ENCODE measurements at places on chromosomes 7 and 10.

DNA sequence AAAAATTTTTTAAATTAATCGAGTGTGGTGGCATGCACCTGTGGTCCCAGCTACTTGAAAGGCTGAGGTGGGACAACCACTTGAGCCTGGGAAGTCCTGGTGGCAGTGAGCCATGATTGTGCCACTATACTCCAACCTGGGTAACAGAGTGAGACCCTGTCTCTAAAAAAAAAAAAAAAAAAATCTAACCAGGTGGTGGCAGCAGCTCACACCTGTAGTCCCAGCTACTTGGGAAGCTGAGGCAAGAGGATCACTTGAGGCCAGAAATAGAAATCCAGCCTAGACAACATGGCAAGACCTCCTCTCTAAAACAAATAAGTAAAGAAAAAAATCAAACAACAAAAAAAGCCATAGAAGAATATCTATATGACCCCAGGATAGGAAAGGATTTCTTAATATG lies 3.6 kb upstream of the MYOF start:
- DNase-seq, result no peak

GRCh38 chr10:58588673-58589265 lies 76.1 kb downstream of the BICC1 start:
- no peak for DNase-seq

DNA sequence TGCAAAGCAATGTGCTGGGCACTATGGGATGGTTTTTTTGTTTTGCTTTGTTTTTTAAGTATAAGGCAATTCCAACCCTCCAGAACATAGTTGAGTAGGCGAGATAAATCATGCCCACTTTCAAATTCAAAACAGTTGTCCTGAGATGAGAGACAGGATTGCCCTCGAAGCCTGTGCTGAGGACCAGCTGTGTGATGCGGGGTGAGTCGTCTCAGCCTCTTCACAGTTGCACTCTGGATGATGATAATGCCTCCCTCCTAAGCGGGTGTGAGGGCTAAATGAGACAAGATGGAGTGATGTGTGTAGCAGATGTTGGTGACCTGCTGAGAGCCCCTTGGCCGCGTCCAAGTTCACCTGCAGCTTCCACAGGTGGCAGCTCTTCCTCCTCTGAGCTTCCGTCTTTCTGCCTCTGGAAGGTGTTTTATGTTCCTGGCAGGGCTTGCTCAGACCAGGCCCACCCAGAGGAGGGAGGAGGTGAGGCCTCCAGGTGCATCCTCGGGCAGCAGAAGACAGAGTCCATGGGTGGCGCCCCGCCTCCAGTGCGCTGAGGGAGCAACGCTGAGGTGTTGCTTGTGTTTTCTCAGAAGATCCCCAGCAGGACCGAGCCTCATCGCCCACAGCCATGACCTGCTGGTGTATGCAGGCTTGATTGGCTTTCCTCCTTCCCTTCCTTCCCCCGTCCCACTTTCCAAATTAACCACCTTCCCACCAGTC lies 30.6 kb downstream of the ECHDC3 start:
- DNase-seq, result no peak

- DNase-seq, result no peak
Measured at GRCh38 chr7:81645435-81645834, 124.4 kb downstream of the HGF start.

DNA sequence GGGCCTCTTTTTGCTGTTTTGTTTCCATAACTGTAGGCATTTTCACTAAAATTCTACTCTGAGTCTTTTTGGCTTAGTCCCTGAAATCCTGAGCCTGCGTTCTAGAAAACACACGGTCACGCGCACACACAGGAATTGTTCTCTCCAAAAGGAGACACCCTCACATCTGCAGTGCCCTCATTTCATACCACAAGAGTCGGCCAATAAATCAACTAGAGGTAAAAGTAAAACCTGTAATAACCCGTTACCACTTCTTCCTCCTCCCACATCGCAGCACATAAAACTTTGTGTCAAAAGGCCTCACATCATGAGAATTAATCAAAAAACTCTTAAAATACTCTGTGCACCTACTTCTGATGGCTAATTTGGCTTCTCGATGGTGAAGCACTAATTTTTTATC lies 133.3 kb upstream of the MGMT start:
- DNase-seq, result no peak

GRCh38 chr7:54260941-54261371 lies 281.2 kb upstream of the VSTM2A start:
- peak; percentile 3 for DNase-seq

- DNase-seq, result no peak
Measured at GRCh38 chr7:138205614-138206150, 129.4 kb downstream of the AKR1D1 start.

DNA sequence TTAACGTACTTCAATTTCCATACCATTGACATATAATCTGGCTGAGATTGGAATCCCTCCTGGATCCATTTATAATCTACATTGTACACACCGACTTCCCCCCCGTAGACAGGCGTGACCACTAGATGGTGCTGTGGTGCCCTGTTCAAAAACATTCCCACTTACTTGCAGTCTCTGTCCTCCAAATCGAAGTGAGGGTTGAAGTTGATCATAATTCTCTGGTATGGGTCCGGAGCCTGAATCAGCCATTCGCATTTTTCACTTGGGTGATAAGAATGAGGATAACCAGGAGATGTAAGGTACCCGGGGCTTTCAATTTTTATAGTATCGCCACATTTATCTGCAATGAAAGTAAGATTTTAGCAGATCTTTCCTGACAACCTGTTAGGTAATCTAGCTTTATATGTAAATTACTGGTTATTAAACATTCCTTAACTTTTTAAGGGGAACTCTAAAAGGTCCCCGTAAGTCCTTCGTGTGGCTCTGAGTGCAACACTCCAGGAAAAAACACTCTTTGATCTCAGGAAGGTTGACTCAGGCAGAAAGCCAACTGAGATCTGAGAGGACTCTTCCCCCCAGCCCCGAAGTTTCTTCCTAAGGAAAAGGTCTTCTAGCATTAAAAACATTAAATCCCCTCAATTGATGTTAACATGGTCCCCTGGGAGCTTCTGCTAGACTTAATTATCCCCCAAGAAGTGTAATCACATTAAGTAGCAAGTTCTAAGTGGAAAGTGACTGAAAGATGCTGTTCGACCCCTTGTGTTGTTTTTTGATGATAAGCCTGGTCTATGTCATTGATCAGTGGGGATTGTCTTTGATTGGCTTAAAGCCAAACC lies 3.7 kb downstream of the NRP1 start:
- DNase-seq, result peak; percentile 88

DNA sequence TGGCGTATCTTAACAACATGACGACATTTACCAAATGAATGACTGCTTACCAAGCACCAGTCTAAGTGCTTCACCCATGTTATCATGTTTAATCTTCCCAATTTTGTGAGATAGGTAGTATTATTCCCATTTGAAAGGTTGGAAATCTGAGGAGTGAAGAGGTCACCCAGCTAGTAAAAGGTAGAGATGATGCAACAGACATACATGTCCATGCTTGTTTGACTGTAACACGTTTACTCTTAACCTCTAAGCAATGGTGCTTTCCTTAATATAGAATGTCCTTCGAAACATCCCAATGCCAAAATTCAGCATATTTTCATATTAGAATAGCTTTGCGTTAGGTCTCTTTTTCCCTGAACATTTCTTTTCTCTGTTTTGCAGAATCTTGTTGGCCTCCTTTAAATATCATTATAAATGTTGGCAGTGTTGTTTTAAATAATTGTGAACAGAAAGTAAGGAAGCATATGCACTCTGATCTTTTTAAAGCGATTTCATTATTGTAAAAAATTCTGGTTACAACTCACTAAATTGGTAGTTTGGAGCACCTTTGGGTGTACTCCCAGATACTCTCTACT lies 722.8 kb downstream of the AUTS2 start:
- no peak for DNase-seq

- DNase-seq, result no peak
Measured at GRCh38 chr7:112286250-112287086, 80.0 kb downstream of the ZNF277 start.

GRCh38 chr7:47672977-47673381 lies 91.1 kb upstream of the TNS3 start:
- DNase-seq, result no peak
